ENCODE measurements at places on chromosomes 4 and X. TPM values are rescaled to one million over a fixed set of nuclear protein-coding genes. Genes with fewer than 3 reads are reported as not detected.

REPS2 gene
- total RNA-seq = not detected

MGARP gene
- total RNA-seq = 0.98 TPM

AFP gene
- not detected for total RNA-seq

MAGEA3 gene
- total RNA-seq = not detected

CTAG1A gene
- total RNA-seq = not detected

MND1 gene
- total RNA-seq = 11.6 TPM

RP2 gene
- total RNA-seq = 6.6 TPM

RPS6KA6 gene
- 0.71 TPM for total RNA-seq

XG gene
- total RNA-seq = not detected

ZFP92 gene
- 2.0 TPM for total RNA-seq

FGFBP1 gene
- not detected for total RNA-seq

POU3F4 gene
- not detected for total RNA-seq

TEX13C gene
- not detected for total RNA-seq

RAB33A gene
- total RNA-seq = 34.6 TPM

SSX1 gene
- total RNA-seq = not detected

NUDT10 gene
- total RNA-seq = 0.82 TPM

CFI gene
- not detected for total RNA-seq

SPANXN3 gene
- total RNA-seq = not detected

FGF5 gene
- total RNA-seq = not detected

Measured in activated T-helper 17 cell treated with anti-CD3 and anti-CD28 coated beads, Interleukin-2, amount 50 U/mL, for 72 hours (primary cell).